ENCODE measurements at places on chromosomes 3 and 15. TPM values are rescaled to one million over a fixed set of nuclear protein-coding genes. Genes with fewer than 3 reads are reported as not detected.

Gene SEMA7A
- total RNA-seq = 17.9 TPM

Gene WWTR1
- total RNA-seq = 25.5 TPM

Gene GPR176
- total RNA-seq = 131 TPM

Gene CAMK1
- total RNA-seq = 5.9 TPM

Gene STRIT1
- total RNA-seq = 0.33 TPM

Gene ZNF280D
- total RNA-seq = 20.9 TPM

Gene GRAMD1C
- 2.6 TPM for total RNA-seq
